SHP77 treated with DMSO at 0.1 percent for 48 hours (cell line): ENCODE measurements at places on chromosomes 4 and X.

- no peak for DNase-seq
Observed at GRCh38 chrX:8813036-8813435, 11.9 kb upstream of the FAM9A start.

- no peak for DNase-seq
Observed at GRCh38 chrX:148498067-148498466, 2.4 kb upstream of the AFF2 start.

DNA sequence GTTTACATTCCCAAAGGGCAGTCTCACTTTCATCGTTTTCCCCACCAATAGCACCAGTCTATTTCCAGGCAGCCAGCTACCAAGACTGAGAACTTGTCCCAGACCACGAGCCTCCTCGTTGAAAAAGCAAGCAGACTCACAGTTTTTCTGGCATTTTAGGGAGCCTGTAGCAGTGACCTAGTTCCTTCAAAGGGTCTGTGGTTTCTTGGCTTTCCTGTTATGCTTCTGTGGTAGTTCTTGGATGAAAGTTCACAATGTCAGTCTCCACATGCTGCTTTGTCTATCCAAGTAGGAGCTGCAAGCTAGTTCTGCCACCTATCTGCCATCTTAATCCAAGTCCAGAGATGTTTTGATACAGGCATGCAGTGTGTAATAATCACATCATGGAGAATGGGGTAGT, 151.6 kb upstream of the ZC4H2 start:
- DNase-seq, result no peak

DNA sequence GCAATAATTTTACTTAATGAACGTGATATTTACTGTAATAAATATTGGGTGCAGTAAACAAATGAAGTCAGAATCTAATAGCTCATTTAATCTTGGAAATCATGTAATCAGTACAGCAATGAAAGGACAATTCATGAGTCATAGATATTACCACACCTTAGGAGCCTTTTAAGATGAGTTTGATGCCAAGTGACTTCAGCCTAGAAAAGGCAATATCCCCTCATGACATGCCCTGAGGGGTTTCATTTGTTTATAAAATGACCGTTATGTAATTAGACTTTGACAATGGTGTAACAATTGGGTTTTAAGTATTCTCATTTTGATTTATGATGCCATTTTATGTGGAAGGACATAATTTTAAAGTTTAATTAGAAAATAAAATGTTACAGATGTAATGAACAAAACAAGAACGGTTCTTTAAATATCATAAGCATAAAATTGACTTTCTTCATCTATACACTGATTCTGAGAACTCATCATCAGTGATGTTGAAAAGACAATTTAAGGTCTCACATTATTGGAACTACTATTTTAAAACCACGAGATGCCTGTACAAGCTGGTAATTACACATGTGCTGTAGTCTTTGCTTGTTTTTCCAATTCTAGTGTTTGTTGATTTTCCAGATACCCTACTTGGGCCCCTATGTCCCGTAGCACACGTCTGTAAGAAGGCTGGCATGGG, 5.0 kb downstream of the FGF2 start:
- DNase-seq, result no peak

- no peak for DNase-seq
Observed at GRCh38 chr4:73828956-73829355, 7.5 kb upstream of the CXCL6 start.

GRCh38 chr4:153940916-153941315, 152.0 kb upstream of the SFRP2 start:
- no peak for DNase-seq

DNA sequence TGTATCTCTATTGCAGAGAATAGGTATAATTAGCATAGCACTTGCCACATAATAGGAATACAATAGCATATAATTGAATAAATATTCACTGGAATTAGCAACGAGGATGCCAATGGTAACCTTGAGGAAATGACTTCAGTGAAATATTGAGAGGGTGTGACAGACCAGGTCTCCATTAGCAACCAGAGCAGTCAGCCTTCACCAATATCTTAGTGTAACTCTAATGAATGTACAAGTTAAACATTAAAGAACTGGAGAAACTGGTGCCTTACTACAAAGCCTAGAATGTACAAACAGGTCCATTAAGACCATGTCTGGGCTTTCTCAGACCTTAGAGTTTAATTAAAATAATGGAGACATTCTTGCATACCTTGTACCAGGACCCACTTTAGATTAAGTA, 143.0 kb downstream of the MAGEB17 start:
- DNase-seq, result no peak

- no peak for DNase-seq
Observed at GRCh38 chr4:2489841-2490552, 21.1 kb downstream of the RNF4 start.

GRCh38 chr4:147831551-147832171, 99.8 kb downstream of the ARHGAP10 start:
- no peak for DNase-seq

- DNase-seq, result no peak
Observed at GRCh38 chr4:1770245-1770644, 22.8 kb upstream of the FGFR3 start.

DNA sequence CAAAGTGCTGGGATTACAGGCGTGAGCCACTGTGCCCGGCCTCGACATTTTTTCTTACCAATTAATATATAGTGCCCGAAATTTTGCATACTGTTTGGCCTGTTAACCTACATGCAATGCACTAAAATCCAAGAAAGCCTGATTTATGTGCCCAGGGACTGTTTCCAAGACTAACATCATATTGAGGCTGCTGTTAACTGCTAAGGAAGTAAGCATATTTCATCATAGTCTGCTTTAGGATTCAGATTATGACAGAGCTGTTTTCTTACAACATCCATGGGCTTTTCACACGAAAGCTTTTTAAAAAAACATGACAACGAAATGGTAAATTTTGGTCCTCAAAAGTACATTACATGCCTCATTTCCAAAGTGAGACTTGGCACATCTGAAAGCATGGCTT, 84.4 kb downstream of the STOX2 start:
- DNase-seq, result no peak

GRCh38 chr4:7673121-7673520, 238.4 kb upstream of the PSAPL1 start:
- DNase-seq, result no peak

DNA sequence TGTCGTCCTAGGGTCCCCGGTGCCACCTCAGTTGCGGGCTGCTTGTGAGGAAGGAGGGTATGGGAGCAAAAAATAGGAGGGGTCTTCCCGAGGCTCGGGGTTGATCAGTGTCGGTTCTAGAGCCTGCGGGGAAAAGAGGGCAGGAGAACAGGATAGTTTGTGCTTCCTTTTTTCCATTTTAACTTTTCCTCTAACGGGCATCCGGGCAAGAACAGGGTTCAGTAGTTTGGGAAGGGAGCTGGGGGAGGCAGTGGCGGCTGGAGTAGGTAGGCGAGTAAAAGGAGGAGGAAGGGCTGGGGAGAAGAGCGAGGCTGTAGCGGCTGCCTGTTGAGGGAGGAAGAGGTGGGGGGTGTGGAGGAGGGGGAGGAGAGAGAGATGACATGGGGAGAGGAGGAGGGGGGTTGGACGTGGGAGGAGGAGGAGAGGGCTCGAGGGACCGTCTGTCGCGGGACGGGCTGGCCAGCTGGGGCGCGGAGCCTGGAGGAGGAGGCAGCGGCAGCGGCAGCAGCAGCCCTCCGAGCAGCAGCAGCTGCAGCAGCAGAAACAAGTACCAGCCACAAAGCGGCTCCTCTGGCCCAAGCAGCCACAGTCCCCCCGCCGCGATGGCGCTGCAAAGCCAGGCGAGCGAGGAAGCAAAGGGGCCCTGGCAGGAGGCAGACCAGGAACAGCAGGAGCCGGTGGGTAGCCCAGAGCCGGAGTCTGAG, at the start of gene SLC16A2:
TSS of gene SLC16A2 (plus strand) at position 458 of the 704 bp plus-strand sequence. CDS start at position 603, 145 bp downstream.
- no peak for DNase-seq

GRCh38 chr4:67344594-67345380, 200.5 kb downstream of the CENPC start:
- no peak for DNase-seq

GRCh38 chrX:100395781-100396180, 14.3 kb downstream of the PCDH19 start:
- no peak for DNase-seq

DNA sequence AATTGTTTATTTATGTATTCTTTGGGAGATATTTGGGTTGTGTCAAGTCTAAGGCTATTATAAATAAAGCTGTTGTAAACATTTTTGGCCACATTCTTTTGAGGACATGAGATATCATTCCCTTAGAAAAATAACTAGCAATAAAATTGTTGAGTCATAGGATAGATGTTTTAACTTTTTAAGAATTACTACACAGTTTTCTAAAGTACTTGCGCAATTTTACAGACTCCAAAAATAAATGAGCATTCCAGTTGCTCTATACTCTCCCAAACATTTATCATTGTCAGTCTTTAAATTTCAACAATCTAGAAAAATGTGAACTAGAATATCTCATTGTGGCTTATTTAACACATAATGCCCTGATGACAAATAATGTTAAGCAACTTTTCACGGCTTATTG, 189.1 kb upstream of the ADGRL3 start:
- DNase-seq, result no peak
